ENCODE measurements at places on chromosomes 7 and 10.

GRCh38 chr10:113414543-113414942, 138.3 kb upstream of the HABP2 start:
- no peak for DNase-seq

GRCh38 chr7:94183289-94183749, 179.2 kb upstream of the BET1 start:
- DNase-seq, result peak; percentile 87

DNA sequence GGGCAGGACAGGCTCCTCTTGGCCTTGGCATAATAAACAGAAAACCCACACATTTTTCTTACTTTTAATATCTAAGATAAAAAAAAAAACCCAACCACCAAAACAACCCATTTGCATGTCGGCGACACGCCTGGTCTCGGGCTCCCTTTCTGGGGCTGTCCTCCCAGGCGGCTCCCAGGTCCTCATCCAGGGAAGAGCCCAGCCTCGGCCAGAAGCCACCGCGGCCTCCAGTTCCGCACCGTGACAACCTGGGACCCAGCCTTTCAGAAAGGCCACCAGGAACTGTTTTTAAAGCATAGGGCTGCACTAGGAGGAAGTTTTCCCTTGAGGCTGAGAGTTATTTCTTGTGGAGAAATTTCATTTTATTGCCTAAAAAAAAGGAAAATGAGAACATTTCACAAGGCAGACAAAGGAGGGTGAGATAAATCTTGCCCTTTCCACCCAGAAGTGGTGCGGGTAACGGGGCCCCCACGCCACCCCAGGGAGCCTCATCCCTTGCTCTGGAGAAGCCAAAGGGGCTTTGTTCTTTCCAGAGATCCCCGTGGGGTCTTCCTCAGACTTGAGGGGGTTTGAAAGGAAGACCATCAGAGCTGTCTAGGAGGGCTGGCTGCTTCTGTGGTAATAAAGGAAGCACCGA, 39.2 kb upstream of the MKRN1 start:
- no peak for DNase-seq

DNA sequence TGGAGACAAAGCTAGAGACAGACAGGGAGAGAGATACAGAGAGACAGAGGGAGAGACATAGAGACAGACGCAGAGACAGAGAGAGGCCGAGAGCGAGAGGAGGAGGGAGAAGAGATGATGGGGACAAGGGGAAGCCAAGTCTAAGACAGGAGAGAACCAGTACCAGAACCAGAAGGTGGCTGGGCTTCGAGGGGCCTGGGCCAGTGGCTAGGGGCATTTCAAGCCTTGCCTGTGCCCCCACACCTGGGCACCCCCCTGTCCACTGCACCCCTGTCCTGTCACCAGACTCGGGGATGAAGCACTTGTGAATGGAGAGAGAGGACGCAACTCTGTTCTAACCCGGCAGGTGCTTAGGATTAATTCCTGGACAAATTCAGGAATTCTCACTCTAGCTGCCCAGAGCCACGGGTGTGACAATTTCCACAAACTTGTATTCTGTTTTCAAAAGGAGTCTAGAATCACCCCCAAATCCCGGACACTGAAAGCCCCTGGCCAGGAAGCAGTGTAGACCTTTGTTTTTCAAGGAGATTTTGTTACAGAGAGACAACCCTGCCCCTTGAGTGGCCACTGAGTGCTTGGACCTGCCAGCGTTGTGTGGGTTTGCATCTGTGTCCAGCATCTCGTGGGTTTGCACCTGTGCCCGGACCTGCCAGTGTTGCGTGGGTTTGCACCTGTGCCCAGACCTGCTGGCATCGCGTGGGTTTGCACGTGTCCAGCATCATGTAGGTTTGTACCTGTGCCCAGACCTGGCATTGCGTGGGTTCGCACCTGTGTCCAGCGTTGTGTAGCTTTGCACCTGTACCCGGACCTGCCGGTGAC, 157.3 kb downstream of the WDR37 start:
- DNase-seq, result no peak

DNA sequence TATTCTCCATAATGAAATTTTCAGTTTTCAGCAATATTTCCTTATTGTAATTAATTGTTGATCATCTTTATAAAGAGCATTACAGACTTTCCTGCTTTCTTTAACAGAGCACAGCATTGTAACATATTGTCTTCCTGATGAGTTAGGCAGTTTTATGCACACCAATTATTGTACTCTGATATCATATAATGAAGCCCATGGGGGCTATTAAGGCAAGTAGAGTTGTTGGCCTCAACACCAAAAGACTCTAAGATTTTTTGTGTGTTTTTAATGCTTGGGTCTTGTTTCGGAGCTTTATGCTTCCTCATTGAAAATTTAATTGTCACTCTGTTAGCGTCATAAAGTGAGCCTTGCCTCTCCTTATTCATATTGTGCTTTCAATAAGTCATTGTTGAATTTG, 49.2 kb upstream of the ARID5B start:
- no peak for DNase-seq

- no peak for DNase-seq
Measured at GRCh38 chr7:134339475-134339874, 22.7 kb upstream of the SLC35B4 start.

DNA sequence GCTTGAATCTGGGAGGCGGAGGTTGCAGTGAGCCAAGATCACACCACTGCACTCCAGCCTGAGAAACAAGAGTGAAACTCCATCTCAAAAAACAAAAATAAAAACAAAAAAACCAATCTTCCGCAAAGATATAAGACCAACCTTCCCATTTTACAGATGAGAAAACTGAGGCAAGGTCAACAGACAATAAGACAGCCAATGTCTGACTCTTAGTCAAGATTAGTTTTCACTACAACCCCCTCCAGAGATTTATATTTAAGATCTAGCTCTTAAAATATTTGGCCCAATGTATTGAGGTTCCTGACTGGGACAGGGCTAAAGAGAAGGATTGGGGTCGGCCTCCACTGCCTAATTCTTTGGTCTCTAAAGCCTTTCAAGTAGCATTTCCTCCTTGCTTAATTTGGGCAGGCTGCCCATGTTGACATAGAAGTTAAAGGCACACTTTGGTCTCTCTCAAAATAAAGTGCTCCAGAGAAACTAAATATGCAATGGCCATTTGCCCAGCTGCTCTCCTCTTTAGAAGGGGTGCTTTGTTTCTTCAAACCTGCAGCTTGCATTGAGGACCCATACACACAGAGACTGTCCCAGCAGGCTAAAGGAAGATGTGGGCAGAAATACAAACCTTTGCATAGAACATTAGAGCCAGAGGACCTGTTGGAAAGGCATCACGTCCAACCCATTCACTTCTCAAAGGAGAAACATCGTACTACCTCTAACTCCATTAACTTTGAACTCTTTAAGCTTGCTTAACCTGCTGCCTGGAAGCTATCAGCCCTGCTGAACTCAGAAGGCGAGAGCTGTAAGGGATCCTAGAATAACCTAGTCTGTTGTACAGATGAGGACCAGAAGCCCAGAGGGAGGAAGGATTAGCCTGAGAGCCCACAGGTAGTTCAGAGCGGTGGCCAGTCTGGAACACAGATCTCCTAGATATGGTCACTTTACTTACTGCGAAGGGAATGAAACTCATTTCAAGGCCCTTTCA, 3.9 kb downstream of the TECTB start:
- DNase-seq, result no peak

DNA sequence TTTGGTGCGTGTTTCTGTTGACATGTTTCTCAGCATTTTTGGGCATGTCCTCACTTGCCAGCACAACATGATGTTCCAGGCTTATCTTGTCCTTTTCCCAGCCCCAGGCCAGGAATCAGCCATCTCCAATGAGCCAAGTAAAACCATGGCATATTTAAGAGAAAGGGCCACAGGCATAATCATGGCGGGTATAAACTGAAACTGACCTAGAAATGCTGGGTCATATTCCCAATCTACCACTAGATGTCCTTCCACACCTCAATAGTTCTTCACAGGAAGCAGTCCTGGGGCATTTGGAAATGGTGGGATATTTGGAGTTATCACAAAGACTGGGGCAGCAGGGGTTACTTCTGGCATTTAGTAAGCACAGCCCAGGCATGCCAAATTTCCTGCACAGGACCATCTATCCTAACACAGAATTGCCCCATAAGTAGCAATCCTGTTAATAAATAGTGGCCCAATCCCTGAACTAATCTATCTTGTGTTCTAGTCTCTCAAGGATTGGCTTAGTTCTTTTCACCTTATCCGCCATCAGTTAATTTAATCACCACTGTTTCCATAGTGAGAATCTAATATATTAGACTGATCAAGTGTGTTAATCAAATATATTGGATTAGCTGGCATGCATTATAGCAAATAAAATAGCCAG, 101.6 kb downstream of the NPSR1 start:
- DNase-seq, result peak; percentile 46

GRCh38 chr10:14200698-14201544, 129.8 kb downstream of the FRMD4A start:
- no peak for DNase-seq

- DNase-seq, result no peak
Measured at GRCh38 chr7:45295222-45295621, 137.6 kb downstream of the RAMP3 start.

DNA sequence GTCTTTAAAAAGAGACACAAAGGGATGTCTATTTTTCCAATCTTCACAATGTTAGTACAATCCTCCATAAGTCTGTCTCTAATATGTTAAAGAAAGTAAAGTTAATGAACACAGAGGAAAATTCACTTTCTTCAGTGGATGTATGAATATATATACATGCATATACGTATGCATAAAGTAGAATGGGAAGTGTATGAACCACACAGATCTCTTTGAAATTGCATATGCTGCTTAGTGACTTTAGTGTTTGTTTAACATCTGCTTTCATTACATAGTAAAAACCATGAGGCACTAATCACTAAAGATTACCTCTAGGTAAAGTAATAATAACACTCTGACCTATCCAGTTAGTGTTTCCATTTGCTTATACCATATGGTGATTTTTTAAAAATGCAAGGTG, 451.2 kb downstream of the SEMA3D start:
- no peak for DNase-seq

GRCh38 chr10:3006093-3006492, 61.3 kb upstream of the PFKP start:
- DNase-seq, result no peak

DNA sequence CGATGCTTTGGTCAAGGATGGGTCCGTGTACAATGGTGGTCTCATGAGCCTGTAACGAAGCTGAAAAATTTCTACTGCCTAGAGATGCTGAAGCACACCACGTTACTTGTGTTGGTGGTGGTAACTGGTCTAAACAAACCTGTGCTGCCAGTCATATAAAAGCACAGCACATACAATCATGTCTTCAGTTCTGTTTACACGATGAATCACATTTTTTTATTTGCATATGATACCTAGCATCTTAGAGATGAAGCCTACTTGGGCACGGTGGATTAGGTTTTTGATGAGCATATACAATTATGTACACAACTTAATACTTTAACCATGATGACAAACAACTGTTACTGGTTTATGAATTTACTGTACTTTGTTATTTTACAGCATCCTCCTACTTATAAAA, 201.0 kb downstream of the ZMYND11 start:
- DNase-seq, result no peak

DNA sequence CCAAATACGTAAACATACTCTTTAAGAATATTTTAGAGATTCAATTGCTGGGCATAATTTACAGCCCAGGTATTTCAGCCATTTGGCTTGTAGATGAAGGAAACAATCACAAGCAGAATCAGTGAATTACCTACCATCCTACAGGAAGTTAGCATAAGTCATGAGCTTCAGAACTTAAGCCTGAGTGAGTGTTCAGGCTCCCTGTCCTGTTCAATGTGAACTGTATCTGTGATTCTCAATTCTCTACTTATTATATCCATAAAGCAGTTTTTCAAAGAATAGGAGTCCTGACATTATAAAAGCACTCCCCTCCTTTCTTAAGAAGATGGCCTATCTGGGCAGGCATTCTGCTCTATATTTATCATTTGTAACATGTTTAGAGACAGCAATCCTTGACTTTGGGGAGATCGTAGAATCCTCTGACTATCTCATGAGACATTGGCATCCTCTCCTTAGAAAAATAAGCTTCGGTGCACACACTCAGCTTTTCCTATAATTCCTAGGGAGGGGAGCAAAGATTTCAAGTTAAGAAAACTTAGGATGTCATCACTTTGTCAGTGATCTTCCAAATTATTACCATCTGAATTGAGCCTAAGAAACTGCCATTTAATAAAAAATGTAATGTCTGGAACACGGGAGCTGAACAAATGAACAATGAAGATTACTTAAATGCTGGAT, 645.2 kb upstream of the IGFBP3 start:
- no peak for DNase-seq

GRCh38 chr10:43691485-43691884, 42.8 kb upstream of the ZNF32 start:
- DNase-seq, result no peak

DNA sequence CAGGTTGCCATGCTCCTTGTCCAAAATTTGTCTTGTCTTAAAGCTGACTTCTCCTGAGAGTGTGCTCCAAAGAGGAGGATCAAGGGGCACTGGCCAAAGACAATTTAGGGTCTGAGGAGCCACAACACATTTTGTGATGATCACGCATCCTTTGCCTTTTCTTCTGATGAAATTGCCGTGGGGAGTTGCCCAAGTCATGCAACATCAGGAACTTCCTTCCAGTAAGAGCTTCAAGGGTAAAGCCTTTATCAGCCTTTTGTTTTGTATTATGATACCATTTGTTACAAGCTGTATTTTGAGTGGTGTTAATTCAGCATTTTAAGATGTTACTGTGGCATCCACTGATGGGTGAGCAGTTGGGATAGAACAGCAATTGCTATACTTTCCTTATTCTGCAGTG, 131.2 kb upstream of the MKI67 start:
- no peak for DNase-seq

GRCh38 chr10:127922675-127923366, 15.9 kb downstream of the PTPRE start:
- peak; percentile 95 for DNase-seq

DNA sequence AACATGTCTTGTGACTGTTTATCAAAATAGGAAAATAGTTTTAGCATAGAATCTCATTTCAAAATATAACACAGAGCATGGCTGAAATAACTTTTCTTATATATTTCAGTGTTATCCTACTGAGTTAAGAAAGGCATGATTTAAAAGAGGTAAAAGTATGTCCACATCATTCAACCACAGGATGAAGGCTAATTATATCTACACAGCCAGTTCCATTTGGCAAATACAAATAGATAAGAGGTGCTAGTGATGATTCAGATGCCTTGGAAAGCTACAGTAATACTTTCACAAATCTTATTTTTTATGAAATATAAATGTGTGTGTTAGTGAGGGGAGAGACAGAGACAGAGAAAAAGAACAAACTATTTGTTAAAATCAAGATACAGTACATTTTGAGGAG, 42.9 kb upstream of the PCDH15 start:
- DNase-seq, result no peak

DNA sequence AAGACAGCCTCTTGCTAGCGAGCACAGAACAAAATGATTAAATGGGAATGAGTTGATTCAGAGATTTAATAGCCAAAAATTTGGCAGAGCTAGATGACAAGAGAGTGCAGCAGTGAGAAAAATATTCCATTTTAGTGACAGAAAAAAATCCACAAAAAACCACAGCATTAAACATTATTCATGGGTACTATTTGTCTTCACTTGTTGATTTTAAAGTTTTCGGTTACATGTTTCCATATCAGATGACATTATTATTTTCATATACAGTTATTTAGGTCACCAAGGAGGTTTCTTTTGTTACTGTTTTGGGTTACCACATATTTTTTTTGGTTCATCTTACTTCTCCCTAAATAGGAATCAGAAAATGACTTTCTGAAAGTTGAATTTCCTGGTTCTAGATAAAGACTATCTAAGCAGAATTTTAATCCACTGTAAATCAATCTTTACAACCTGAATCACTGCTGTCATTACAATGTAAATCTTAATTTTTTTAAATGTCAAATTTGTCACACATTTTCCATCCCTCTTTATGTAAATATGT, 87.9 kb downstream of the SVIL start:
- no peak for DNase-seq

- DNase-seq, result no peak
Measured at GRCh38 chr7:114949231-114949630, 27.3 kb downstream of the MDFIC start.

Measured in brain microvascular endothelial cell (primary cell).